ENCODE measurements at places on chromosomes 4 and X.

- peak; percentile 54 for DNase-seq
These were observed at the start of gene CLOCK for GRCh38 chr4:55546756-55547465. Gene CLOCK (minus strand): TSS chr4:55546909. CDS start chr4:55482785, 64,124 bp downstream.

DNA sequence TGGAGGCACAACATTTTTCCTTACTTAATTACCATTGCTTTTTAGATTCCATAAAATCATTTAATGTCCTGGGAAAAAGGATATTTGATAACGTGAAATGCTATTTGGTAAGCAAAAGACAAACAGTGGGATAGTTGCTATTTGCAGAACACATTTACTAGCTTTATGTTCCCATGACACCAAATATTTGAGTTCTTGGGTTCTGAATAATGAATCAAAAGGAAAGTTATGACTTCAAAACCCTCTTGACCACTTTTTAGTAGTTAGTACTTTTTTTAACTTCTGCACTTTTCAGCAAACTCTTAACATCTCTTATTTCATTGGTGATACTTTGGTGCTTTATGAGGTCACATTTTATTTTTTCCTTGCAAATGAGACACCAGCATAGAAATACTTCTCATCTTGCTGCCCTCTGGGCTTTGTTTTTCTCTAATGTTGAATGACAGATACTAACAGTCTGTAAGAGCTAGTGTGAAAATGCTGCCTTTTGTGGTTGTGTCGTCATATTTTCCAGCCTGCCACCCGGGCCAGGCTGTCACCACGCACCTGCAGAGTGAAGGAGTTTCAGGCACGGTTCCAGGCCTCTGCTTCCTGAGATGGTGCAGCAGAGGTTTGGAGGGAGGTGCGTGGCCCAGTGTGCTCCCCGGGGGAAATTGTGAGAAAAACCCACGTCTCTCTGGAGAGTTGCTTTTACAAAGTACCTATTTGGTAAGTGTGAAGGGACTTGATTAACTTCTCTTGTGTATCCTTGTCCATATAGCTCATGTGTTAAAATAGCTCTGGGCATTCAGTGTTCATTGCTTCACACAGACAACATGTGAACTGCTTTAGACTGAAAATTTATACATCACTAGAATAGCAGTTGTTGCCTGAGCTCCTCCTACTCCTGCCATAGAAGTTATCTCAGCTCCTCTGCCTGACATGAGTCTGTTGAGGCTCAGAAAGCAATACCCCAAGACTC lies 34.7 kb downstream of the MSL3 start:
- no peak for DNase-seq

DNA sequence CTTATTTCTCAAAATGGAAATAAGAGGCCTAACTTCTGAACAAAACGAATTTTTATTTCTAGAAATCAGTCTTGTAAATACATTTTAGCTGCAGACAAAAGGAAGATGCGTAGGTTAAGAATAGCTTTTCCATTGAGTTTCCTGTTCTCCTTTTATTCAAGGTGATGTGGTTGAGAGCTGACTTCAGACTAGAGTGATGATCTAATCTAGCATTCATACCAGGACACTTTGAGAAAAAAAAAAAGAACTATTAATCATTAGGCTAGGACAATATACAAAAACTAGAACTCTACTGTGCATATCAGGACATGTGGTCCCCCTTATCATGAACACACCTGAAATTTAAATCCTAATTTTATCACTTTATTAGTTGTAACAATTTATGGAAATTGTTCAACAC lies 884.5 kb upstream of the EPHA5 start:
- no peak for DNase-seq

- DNase-seq, result no peak
These were observed 6.1 kb upstream of the LDOC1 start for GRCh38 chrX:141183000-141183399.

DNA sequence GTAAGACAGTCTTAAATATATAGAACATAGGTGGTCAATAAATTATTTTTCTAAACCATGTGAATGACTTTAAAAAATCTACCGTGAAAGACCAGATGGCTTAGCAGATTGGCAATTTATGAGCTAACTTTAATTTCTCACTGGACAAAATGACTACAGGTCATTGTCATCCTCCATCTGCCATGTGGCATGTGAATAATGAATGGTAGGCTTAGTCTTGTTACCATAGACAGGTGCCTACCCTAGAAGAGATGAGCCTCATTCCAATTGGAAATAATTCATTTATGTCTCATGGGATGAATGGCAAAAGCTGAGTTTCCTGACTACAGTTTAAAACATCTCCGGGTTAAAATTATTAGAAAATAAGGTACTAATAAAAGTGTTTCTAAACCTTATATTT lies 1043.3 kb downstream of the FAT4 start:
- DNase-seq, result no peak

DNA sequence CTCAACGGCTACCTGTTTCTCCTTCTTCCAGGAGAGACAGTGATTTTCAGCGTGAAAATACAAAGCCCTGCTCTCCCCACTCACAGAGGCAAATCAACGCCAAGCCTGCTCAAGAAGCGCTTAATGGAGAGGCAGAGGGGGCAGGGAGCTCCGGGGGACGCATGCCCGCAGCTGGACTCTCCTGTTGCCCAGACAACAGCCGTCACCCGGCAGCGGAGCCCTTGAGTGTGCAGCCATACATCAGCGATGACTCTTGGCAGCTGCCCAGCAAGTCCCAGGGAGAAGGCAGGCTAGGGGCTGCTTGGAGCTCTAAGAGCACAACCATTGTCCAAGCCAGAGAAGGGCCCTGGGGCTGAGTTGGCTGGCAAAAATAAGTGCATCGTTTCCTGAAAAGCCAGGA lies 71.0 kb upstream of the AFAP1 start:
- peak; percentile 93 for DNase-seq

- DNase-seq, result no peak
These were observed 28.5 kb downstream of the SRPX start for GRCh38 chrX:38192007-38192810.

DNA sequence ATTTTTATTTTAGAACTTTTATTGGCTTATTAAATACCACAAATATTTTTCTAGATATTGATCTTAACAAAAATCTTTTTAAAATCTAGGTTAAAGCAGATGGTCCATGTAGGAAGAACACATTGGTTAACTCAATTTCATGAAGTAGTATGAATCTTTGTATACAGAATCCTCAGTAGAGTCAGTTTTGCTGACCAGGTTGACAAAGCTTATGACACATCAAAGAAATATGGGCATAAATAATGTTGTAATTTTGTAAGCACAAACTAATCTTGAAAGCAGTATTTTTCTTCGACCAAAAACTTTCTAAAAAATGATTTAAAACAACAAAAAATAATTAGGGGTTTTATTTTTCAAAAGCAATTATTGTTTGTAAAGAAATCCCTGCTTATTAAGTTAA lies 479.3 kb upstream of the PCDH10 start:
- no peak for DNase-seq

DNA sequence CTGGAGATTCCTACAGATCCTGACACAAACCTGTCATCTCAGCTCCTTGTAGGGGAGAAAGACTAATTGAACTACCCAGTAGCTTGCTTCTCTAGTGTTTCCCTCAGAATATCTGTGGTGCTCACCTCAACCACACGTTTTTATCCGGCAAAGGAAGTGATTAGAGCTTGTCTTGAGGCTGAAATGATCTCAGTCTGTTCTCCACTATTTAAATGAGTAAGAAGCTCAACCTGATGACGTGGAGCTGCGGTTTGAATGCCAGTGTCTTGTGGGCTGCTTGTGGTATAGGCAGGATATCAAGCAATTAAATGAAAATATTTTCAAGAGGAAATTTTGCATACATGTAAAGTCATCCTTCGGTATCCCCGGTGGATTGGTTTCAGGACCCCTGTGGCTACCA lies 270.2 kb downstream of the TLL1 start:
- DNase-seq, result no peak

DNA sequence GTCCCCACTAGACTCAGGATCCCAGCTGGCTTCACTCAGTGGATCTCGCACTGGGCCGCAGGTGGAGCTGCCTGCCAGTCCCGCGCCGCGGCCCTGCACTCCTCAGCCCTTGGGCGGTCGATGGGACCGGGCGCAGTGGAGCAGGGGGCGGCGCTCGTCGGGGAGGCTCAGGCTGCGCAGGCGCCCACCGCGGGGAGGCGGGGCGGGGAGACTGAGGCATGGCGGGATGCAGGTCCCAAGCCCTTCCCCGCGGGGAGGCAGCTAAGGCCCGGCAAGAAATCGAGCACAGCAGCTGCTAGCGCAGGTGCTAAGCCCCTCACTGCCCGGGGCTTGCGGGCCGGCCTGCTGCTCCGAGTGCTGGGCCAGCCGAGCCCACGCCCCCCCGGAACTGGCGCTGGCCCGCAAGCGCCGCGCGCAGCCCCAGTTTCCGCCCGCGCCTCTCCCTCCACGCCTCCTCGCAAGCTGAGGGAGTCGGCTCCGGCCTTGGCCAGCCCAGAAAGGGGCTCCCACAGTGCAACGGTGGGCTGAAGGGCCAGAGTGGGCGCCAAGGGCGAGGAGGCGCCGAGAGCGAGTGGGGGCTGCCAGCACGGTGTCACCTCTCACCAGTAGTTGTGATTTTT lies 1038.0 kb downstream of the PCDH19 start:
- no peak for DNase-seq

- DNase-seq, result peak; percentile 25
These were observed 541.4 kb upstream of the BOD1L1 start for GRCh38 chr4:14168919-14169318.

All from NCI-H2029 treated with DMSO at 0.1 percent for 48 hours (cell line).